ENCODE measurements at places on chromosomes 1 and 21.

DNA sequence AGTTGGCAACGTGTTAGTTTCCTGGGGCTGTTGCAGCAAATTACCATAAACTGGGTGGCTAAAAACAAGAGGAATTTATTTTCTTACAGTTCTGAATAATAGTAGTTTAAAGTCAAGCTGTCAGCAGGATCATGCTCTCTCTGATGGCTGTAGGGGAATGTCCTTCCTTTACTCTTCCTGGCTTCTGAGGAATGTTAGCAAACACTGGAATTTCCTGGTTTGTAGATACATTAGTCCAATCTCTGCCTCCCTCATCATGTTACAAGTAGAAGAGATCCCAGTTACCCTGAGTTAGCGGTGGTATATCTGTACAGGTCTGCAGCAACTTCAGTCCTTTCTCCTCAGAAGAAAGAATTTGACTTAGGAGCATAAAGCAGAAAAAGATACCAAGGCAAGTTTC is 2249.1 kb downstream of the NCAM2 start:
- no peak for DNase-seq

GRCh38 chr1:236922190-236922589 is 82.1 kb downstream of the MT1HL1 start:
- DNase-seq: no peak

- no peak for DNase-seq
Observed at GRCh38 chr1:181011301-181012202, 11.1 kb downstream of the STX6 start.

GRCh38 chr1:22816803-22817202 is 106.2 kb downstream of the EPHB2 start:
- no peak for DNase-seq

DNA sequence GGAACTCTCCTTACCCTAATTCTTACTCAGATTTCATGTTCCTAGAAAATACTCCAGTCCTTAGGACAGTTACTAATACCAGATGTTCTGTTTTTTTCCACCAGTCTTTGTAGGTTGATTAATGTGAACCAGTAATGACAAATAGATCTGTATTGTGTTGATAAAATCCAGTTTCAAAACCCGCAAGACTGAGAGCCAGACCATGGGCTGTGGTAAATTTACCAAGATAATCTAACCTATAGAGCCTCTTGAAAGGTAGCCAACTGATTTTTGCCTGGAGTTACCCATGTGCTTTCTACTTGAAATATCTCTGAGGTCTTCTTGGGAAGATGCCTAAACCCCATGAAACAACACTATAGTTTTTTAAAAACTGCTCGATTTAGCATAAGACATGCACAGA is 46.5 kb upstream of the CDC7 start:
- no peak for DNase-seq

DNA sequence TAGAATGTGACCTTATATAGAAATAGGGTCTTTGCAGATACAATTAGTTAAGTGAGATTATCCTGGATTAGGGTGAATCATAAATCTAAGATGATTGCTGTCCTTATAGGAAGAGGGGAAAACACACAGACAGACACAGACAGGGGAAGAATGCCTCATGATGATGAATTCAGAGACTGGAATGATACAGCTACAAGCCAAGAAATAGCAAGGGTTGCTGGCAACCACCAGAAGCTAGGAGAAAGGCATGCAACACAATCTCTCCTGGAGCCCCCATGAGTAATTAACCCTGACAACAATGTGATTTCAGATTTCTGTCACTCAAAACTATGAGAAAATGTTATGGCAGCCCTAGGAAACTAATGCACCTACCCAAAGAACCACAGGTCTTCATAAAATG is 19.1 kb upstream of the PPIH start:
- DNase-seq: no peak

- no peak for DNase-seq
Observed at GRCh38 chr1:15941899-15942660, 33.8 kb downstream of the ZBTB17 start.

- DNase-seq: no peak
Observed at GRCh38 chr21:38848187-38848609, 42.5 kb downstream of the ETS2 start.

DNA sequence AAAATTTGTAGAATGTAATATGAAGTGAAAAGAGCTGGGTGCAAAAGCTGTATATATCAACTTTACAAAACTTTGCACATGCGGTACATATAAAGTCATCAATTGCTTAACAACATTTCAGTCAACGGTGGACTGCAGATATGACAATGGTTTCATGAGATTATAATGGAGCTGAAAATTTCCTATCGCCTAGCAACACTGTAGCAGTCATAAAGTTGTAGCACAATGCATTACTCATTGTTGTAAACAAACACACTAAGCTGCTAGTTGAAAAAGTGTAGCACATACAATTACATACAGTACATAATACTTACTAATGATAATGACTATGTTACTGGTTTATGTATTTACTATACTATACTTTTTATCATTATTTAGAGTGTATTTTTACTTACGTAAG is 64.0 kb downstream of the RGS7 start:
- no peak for DNase-seq

- DNase-seq: no peak
Observed at GRCh38 chr1:4292861-4293260, 361.5 kb upstream of the AJAP1 start.

DNA sequence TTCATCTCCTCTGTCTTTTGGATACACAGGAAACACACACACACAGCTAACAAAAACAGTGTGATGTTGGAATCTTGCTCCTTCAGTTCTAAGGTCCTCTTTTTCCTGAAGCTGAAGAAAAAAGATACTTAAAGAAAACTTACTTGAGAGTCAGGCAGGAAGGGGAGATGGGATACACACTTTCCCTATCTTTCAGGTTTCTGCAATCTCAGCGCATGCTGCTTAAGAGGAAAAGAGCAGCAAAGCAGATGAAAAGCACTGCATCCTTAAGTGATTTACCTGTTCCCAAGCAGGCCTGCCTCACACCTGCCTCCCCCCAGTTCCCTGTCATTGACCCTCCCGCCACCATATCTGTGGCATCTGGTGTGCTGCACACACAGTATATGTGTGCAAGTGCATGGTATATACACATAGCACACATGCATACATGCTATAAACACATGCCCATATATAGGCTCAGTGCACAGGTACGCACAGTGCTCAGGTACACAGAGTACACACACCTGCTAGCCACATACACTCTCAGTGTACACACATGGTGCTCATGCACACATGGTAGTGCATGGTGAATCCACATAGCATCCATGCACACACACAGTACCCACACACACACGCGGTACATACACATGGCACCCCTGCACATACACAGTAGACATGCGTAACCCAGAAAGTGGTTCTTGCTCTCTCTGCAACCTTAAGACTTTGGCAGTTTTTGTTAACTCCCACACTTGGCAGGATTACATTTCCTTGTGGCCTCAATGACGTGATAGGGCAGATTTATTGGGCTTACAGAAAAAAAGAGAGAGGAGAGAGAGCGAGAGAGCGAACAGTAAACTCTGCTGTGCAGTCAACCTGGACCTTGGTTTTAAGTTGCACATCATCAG is 166.9 kb downstream of the TOMM20 start:
- no peak for DNase-seq

GRCh38 chr1:89847191-89847729 is 26.4 kb downstream of the LRRC8D start:
- DNase-seq: no peak

DNA sequence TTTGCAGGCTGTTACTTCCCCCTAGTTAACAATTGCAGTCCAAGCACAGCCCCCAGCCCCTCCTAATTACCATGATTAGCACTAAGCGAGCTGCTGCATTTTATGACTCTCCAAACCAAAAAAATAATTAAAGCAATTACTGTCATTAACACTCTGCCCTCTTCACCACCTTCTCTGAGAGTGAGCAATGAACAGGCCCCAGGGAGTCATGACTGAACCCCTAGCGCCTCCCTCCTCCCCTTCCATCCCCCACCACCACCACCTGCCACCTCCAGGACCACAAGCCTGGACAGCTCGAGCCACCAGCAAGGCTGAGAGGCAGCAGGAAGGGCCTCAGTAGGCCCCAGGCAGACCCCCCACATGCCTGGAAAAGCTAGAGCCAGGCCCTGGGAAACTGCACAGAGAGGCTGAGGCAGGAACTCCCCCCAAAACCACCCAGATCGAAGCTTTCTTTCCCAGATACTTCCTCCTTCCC is 35.5 kb upstream of the ZC3H12A start:
- no peak for DNase-seq

- no peak for DNase-seq
Observed at GRCh38 chr1:71785000-71785399, 497.3 kb downstream of the NEGR1 start.

DNA sequence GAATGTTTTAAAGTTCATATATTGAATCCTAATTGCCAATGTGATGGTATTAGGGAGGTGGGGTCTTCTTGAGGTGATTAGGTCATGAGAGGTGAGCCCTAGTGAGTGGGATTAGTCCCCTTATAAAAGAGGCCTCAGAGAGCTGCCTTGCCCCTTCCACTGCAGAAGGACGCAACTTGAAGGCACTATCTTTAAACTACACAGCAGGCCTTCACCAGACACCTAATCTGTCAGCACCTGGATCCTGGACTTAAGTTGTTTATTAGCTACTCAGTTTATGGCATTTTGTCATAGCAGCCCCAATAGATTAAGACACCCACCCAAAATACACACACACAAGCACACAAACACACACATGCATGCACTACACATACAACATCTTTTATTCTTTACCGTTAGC is 61.4 kb downstream of the DAB1 start:
- no peak for DNase-seq

DNA sequence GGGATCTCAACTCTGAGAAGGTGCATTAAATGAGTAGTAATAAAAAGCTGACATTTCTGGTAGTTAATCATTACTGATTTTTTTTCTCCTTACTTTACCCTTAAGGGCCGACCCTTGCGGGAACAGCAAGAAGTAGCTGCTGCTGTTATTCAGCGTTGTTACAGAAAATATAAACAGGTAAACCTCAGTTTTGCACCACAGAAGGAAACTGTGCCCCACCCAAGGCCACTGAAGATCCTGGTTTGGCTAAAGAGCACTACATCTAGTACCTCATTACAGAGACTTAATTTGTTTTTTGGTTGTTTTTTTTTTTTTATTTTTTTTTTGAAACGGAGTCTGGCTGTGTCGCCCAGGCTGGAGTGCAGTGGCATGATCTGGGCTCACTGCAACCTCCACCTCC is 23.5 kb upstream of the VAMP3 start:
- no peak for DNase-seq

DNA sequence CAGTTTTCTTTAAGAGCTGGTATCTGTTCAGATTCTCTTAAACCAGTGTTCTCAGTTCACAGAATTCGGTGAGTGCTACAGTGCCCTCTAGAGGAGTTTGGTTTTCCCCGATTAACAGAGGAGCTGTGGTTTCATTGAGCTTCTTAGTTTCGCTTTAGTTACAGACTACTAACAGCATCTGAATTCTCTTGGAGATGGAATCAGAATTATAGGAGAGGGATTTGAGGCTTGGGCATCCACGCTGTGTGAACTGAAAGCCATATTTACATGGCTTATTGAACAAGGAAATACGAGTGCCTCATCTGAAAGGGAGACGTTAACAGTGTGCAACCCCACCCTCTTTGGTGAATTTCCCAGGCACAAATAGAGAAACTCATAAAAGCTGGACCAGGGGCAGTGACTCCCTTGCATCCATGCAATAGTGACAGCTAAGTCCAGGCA is 202.0 kb downstream of the USH2A start:
- peak; percentile 11 for DNase-seq

- DNase-seq: no peak
Observed at GRCh38 chr21:14741256-14741655, 195.1 kb upstream of the SAMSN1 start.

DNA sequence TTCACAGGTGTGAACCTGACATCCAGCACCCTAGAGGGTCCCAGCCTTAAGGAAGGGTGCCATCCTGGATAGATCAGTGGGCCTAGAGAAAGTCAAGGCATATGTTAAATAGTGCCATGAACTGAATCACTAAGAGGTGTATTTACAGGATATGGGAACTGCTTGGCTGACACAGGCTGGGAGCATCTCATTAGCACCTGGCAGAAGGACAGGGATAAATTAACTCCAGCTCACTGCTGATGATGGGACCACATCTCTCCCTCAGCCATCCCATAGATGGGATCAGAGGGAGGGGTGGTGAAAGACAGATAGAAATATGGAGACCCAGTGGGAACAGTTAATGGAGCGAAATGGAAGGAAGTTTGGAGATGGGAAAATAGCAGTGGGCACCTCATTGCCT is 122.0 kb downstream of the IGSF21 start:
- DNase-seq: no peak
